ENCODE measurements at places on chromosomes 6 and 20. TPM values are rescaled to one million over a fixed set of nuclear protein-coding genes. Genes with fewer than 3 reads are reported as not detected.

The OPRM1 gene
- total RNA-seq = not detected

The MMP24OS gene
- total RNA-seq = 22.7 TPM

The KIF25 gene
- not detected for total RNA-seq

The GRIK2 gene
- total RNA-seq = 0.55 TPM

The TSPO2 gene
- not detected for total RNA-seq

The TGM3 gene
- not detected for total RNA-seq

The OXT gene
- total RNA-seq = not detected

DNA sequence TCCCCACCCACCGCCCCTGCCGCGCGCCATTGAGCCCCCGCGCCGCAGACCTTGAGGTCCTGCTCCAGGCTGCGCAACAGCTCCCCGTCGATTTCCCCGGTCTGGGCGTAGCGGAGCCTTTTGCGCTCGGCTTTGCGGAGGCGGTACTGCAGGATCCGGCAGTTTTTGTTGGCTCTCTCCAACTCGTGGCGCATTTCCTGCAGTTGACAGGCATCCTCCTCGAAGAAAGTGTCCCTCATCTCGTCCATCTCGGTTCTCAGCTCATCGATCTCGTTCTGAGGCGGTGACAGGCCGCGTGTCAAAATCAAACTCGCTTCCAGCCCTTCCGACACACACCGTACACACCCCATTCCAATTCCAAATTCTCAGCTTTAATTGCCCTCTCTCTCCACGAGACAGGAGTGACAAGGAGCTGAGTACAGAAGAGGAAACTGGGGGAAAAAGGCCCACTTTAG lies 4.3 kb downstream of the MTCL3 start:
- no peaks in the 10 kb centered on the region for H3K4me1 ChIP-seq
- H3K27me3 ChIP-seq = no peaks in the 10 kb centered on the region
- peaks cover 2% of the 10 kb centered on the region for H3K36me3 ChIP-seq
- no peak overlapping the region for H3K4me3 ChIP-seq

- H3K27ac ChIP-seq = peak overlapping the region; percentile 34
- peaks cover 16% of the 10 kb centered on the region for H3K4me1 ChIP-seq
- H3K36me3 ChIP-seq = peaks cover 9% of the 10 kb centered on the region
- H3K27me3 ChIP-seq = no peaks in the 10 kb centered on the region
- peak; percentile 95 for DNase-seq
These were observed 25.3 kb downstream of the TBC1D7 start for GRCh38 chr6:13302751-13303667.

GRCh38 chr6:26311385-26312095 lies 53.5 kb upstream of the BTN3A2 start:
- peak overlapping the region; percentile 73 for H3K4me3 ChIP-seq
- peak overlapping the region; percentile 41 for H3K27ac ChIP-seq
- H3K36me3 ChIP-seq = no peaks in the 10 kb centered on the region
- no peaks in the 10 kb centered on the region for H3K27me3 ChIP-seq
- peak; percentile 92 for DNase-seq
- H3K4me1 ChIP-seq = peaks cover 28% of the 10 kb centered on the region

DNA sequence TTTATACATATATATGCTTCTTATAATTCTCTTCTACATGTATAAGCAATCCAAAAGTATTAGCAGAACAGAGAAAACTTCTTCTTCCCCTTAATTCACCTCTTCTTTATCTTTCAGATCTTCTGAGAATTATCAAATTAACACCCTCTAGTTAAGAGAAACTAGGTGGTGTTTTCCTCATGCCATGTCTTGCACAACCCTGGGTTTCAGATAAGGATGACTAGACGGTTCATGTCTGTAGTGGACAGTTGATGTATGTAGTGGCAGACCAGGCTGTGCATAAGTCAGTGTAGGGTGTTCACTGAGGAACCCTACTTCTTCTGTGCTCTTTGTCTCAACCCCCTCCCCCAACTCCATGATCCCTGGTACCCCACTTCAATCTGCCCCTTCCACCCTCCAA lies 187.3 kb downstream of the SAMD5 start:
- no peak for DNase-seq
- no peaks in the 10 kb centered on the region for H3K27me3 ChIP-seq
- no peak overlapping the region for H3K4me3 ChIP-seq
- H3K27ac ChIP-seq = no peak overlapping the region
- H3K4me1 ChIP-seq = peaks cover 13% of the 10 kb centered on the region

DNA sequence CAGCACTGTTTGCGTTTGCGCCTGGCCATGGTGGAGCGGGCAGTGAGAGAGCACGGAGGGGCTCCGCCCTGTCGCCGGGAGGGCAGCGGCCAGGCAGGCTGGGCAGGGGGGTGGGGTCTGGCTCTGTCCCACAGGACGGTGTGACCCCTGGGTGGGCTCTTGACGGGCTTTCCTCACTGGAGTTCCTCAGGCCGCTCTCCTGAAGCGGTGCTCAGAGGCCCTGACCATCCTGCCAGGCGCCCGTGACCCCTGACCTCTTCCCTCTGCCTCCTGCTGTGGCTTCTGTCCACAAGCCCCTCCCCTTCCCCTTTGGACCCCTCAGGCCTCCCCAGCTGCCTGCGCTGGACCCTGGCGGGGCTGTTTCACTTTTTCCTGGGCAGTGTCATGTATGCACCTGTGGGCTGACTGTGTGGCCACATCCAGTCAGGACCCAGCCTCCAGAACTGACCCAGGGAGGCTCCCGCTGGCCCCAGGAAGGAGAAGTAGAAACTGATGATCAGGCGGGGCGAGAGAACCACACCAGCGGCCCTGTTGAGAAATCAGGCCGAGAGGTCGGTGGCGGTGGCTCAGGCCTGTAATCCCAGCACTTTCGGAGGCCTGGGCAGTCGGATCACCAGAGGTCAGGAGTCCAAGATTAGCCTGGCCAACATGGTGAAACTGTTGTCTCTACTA lies 1.2 kb downstream of the OGFR start:
- peaks cover 20% of the 10 kb centered on the region for H3K4me1 ChIP-seq
- peaks cover 25% of the 10 kb centered on the region for H3K36me3 ChIP-seq

DNA sequence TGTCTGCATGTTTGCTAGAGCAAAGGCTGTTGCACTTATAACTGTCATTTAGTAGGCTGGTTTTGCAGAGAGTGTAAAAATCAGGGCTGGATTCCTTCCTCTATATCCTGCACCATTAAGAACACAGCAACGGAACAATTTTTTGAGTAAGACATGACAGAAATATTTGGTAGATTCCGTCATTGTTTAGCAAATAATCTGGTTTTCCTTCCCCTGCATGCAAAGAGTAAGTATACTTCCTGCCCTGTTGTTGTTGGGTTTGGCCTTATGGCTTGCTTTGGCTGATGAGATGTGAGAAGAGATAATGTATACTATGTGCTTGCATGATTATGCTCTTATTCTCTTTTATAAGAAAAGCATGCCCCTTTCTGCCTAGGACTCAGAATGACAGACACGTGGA lies 23.8 kb downstream of the MANEA start:
- H3K27me3 ChIP-seq = no peaks in the 10 kb centered on the region
- peak; percentile 70 for DNase-seq
- peaks cover 25% of the 10 kb centered on the region for H3K4me1 ChIP-seq
- H3K36me3 ChIP-seq = no peaks in the 10 kb centered on the region

GRCh38 chr6:44225579-44226325 lies 2.4 kb downstream of the SLC29A1 start:
- no peaks in the 10 kb centered on the region for H3K27me3 ChIP-seq
- peaks cover 19% of the 10 kb centered on the region for H3K4me1 ChIP-seq
- H3K36me3 ChIP-seq = peaks cover 5% of the 10 kb centered on the region
- no peak overlapping the region for H3K27ac ChIP-seq

- H3K4me1 ChIP-seq = no peaks in the 10 kb centered on the region
- no peaks in the 10 kb centered on the region for H3K27me3 ChIP-seq
- no peak for DNase-seq
- no peak overlapping the region for H3K27ac ChIP-seq
- no peak overlapping the region for H3K4me3 ChIP-seq
- H3K36me3 ChIP-seq = no peaks in the 10 kb centered on the region
These were observed 90.9 kb upstream of the PREP start for GRCh38 chr6:105493736-105494135.

DNA sequence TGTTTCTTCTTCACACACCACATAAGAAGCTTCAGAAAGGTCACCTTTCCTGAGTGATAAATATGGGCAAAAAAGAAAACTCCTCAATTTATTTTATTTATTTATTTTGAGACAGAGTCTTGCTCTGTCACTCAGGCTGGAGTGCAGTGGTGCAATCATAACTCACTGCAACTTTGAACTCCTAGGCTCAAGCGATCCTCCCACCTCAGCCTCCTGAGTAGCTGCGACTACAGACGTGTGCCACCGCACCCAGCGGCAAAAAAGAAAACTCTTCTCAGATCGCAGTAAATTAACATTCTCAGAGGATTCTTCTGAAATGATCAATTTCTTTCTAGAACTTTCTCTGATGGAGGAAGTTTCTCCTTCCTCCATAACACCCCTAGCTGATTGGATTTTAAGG lies 111.2 kb downstream of the TRERF1 start:
- no peak overlapping the region for H3K4me3 ChIP-seq
- H3K36me3 ChIP-seq = no peaks in the 10 kb centered on the region
- H3K27me3 ChIP-seq = no peaks in the 10 kb centered on the region
- H3K4me1 ChIP-seq = peaks cover 33% of the 10 kb centered on the region
- peak overlapping the region; percentile 94 for H3K27ac ChIP-seq

DNA sequence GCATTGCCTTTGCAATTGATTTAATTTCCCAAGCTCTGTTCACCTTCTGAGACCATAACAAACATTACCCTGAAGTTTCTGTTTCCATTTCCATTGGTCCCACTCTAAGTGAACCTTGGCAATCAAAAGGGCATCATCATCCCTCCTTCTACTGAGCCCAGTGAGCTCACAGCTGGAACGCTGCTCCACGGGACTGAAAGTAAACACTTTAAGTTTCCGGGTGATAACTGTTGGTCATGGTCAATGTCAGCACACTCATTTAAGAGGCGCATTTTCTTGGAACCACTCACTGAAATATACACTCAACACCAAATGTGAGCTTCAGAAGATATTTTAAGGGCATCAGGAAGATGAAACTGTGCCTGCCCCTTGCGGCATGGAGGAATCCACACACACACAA lies 37.1 kb upstream of the RPS6KA2 start:
- H3K27me3 ChIP-seq = peaks cover 9% of the 10 kb centered on the region
- DNase-seq = no peak
- H3K4me1 ChIP-seq = no peaks in the 10 kb centered on the region
- no peak overlapping the region for H3K27ac ChIP-seq
- H3K36me3 ChIP-seq = no peaks in the 10 kb centered on the region
- no peak overlapping the region for H3K4me3 ChIP-seq

DNA sequence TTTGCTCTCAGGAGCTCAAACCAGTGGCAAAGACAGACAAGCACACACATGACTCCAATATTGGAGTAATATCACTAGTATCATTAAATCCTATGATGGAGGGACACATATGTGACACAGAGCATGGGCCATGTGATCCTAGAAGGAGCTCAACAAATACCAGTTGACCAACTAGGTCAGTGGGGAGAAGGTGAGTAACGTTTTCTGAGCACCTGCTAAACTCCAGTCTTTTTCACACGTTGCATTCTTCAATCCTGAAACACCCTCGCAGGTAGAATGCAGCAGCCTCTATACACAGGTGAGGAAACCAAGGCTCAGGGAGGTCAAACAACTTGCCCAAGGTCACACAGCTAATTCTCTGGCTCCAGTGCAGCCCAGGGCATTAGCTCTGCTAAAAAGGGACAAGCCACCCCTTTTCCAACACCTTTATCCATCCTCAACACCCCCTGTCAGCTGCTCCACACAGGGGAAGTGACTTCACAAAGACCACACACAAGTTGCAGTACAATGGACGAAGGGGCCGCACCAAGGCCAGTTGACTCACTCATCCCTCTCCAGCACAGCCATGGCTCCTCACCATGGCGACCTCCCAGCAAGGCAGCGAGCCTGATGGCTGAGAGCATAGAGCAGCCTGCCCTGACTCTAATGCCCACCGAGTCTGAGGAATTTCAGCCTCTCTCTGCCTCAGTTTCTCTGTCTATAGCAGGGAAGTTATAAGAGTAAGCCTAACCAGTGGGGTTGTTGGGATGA lies 4.4 kb downstream of the CAPN11 start:
- no peak for DNase-seq
- H3K27me3 ChIP-seq = no peaks in the 10 kb centered on the region
- no peaks in the 10 kb centered on the region for H3K36me3 ChIP-seq
- H3K4me3 ChIP-seq = no peak overlapping the region
- peaks cover 9% of the 10 kb centered on the region for H3K4me1 ChIP-seq

GRCh38 chr20:46400828-46401477 lies 5.5 kb downstream of the ELMO2 start:
- H3K27me3 ChIP-seq = no peaks in the 10 kb centered on the region
- no peak overlapping the region for H3K4me3 ChIP-seq
- H3K4me1 ChIP-seq = peaks cover 43% of the 10 kb centered on the region
- peak; percentile 20 for DNase-seq
- H3K36me3 ChIP-seq = peaks cover 4% of the 10 kb centered on the region

- H3K27me3 ChIP-seq = no peaks in the 10 kb centered on the region
- no peaks in the 10 kb centered on the region for H3K36me3 ChIP-seq
- H3K27ac ChIP-seq = no peak overlapping the region
- H3K4me3 ChIP-seq = no peak overlapping the region
These were observed 32.9 kb upstream of the LGSN start for GRCh38 chr6:63352544-63353285.

- no peak overlapping the region for H3K27ac ChIP-seq
- no peaks in the 10 kb centered on the region for H3K27me3 ChIP-seq
- no peaks in the 10 kb centered on the region for H3K36me3 ChIP-seq
- H3K4me1 ChIP-seq = peaks cover 32% of the 10 kb centered on the region
These were observed 3.4 kb upstream of the SRC start for GRCh38 chr20:37342231-37343177.

DNA sequence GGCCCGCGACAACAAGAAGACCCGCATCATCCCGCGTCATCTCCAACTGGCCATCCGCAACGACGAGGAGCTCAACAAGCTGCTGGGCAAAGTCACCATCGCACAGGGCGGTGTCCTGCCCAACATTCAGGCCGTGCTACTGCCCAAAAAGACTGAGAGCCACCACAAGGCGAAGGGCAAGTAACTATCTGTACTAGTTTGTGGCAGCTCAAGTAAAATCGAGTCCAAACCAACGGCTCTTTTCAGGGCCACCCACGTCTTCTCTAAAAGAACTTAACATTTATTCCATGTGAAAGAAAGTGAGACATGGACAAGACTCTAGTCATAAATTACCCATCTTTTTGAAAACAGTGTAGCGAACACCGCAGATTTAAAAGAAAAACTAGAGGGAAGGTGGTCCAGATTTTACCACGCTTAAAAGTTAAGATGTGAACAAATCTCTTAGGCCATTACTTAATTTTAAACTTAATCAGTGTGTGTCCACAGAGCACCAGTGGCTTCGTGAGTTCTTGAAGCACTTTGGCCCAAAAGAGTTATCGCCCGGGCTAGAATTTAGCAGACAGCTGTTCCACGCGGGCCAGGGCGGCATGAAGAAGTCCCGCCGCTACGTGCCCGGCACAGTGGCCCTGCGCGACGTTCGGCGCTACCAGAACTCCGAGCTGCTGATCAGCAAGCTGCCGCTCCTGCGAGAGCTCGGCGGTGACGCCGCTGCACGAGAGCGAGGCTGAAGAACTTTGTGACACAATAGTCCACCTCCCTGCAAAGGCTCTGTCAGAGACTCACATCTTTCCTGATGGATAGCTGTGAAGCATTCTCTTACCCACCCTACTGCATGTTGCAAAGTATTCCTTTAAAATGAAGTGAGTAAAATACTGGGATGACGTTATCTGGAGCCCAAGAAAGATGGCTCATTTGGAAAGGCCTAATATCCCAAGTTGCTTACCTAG lies 113.9 kb upstream of the PRSS16 start:
- H3K36me3 ChIP-seq = 0 out of 2 replicates have a peak, but pooled peaks cover 5% of the 10 kb centered on the region
- no peaks in the 10 kb centered on the region for H3K27me3 ChIP-seq
- DNase-seq = peak; percentile 75
- H3K4me1 ChIP-seq = peaks cover 31% of the 10 kb centered on the region
- H3K4me3 ChIP-seq = peak overlapping the region; percentile 82

GRCh38 chr20:5835321-5835821 lies 85.2 kb downstream of the SHLD1 start:
- no peaks in the 10 kb centered on the region for H3K36me3 ChIP-seq
- peaks cover 11% of the 10 kb centered on the region for H3K4me1 ChIP-seq

- no peak for DNase-seq
- no peak overlapping the region for H3K4me3 ChIP-seq
- 0 out of 2 replicates have a peak, but pooled peaks cover 7% of the 10 kb centered on the region for H3K4me1 ChIP-seq
- H3K36me3 ChIP-seq = no peaks in the 10 kb centered on the region
- H3K27ac ChIP-seq = no peak overlapping the region
- H3K27me3 ChIP-seq = no peaks in the 10 kb centered on the region
These were observed 22.2 kb upstream of the POU3F2 start for GRCh38 chr6:98812220-98812619.
